ENCODE measurements at places on chromosomes 6 and 20.
A peak's percentile ranks its signal among the peaks of the same experiment; 100 is the strongest.

DNA sequence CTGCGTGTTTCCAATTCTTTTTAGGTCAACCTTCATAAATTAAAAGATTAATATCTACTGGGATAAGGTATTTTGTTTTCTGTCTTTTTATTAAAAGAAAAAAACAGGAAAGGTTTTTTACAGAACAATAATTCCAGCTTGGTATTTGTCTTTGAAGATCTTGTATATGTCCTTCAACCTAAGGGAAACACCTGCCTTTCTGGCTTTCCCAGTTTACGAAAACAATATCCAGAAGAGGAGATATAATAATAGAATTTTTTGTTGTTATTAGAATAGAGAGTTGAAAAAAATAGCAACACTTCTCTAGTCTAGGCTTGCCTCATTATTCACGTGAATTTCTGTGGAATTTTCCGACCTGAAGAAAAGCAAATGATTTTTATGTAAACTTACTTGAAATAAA is 37.9 kb upstream of the CCN2 start:
- no peak for DNase-seq

- DNase-seq: no peak
These were observed 180.1 kb downstream of the JARID2 start for GRCh38 chr6:15425947-15426346.

GRCh38 chr20:45044084-45044573 is 56.8 kb downstream of the KCNS1 start:
- DNase-seq: peak; percentile 13

- DNase-seq: no peak
These were observed 105.6 kb downstream of the PREX1 start for GRCh38 chr20:48722002-48722731.

GRCh38 chr6:104595311-104595820 is 264.4 kb downstream of the HACE1 start:
- DNase-seq: no peak

- DNase-seq: no peak
These were observed 83.3 kb downstream of the TINAG start for GRCh38 chr6:54391577-54391976.

DNA sequence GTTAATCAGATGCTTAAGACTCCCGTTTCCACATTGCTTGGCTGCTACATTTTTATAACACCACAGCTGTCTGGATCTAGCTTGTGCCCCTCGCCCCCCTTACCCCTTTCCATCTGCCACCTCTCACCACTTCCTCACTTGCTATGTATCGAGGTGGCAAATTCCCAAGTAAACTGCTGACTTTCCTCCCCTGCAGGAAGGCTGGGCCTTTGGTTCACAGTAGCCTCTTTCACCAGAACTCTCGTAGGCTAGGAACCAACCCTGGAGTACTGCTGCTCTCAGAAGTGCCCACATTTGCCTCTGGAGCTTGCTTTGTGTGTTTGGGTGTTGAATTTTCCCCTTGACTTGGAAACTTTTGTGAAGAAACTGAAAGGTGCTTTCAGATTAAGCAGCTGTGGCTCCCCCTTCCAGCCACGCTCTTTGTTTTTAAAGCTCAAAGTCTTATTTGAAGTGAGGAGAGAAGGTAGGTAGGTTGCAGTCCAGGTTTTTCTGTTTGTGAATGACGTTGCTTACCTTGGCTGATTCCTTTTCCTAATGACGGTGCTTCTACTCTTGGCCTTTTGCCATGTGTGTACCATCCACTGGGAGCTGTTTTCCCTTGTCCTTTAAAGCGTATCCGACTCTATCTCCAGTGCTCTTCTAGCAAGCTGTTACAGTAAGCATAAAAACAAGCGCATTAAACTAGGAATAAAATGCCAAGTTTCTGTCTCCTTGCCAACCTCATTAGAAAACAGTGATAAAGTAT is 90.4 kb downstream of the CARMIL1 start:
- no peak for DNase-seq

DNA sequence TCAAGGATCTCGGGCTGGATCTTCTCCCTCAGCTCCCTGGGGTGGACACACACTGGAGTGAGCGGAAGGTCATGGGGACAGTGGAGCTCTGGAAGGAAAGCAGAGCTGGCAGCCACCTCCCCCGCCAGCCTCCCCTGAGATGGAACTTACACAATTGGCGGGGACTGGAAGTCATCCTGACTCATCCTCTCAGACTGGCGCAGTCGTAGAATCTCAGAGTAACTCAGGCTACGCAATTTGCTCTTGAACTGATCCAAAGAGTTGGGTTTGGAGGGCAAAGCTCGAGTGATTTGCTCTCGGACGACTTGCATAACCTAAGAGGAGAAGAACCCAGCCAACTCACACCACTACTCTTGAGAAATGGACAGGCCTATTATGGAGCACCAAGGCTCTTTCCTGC is 34.8 kb downstream of the ELMO2 start:
- DNase-seq: no peak

DNA sequence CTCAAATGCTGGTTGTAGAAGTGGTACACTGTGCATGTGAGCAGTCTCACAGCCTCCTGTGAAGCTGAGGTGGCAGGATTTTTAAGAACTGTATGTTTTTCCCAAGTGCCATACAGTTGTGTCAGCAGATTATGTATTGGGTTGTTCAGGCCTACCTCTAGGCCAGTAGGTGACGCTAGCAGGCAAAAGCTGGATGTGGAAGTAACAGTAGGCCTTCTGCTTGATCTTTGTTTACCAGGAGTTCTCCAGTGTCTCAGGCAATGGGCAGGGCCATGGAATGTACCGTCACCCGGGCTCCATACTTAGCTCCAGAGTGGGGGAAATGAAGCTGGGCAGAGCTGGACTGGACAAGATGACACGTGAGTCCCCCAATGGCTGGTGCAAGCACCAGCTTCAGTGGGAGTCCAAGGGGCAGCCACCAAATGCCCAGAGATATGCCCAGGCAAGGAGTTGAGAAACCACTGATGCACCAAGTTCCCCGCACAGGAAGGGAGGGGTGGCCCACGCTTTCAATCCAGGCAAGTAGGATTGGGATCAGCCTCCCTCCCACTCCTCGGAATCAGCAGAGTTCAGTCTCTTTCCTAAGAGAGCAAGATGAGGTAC is 289.7 kb downstream of the HTR1B start:
- DNase-seq: peak; percentile 50

DNA sequence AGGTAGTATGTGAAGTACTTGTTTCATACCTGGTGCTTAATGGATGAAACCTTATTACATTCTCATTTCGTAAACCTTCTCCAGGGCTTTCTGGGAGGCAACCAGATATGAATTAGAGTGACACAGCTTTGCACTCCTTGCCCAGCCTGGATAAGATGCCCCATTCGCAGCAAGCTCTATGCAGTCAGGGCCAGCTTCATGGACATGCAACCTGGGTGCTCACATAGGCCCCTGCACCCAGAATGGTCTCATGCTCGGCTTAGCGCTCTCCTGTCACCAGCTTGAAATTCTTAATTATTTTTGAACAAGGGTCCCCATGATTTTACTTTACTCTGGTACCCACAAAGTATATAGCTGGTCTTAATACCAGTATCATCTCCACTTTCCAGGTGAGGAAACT is 11.3 kb upstream of the PTGIS start:
- no peak for DNase-seq

GRCh38 chr6:15796130-15796771 is 133.4 kb upstream of the DTNBP1 start:
- no peak for DNase-seq

DNA sequence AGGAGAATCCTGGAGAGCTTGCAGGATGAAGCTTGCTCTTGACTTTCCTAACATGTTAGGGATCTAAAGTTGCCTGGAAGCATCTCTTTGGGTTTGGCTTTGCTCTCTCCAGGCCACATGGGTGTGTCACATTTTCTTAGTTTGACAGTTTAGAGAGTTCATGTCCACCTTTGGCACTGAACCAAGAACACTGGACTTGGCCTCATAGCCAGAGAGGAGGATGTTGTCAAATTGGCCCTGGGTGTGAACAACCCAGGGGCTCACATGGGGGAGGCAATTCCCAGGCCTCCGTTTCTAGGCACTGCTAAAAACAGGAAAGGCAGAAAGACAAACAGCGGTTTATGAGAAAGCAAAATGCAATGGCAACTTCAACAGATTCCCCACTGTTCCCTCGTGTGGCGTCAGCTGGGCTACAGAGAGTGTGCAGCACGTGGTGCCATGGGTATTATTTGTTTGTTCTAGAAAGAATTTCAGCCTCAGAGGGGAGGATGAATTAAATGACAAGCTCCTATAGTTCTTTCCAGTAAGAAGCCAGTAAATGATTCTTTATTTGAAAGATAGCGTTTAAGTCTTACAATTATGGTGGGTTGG is 93.9 kb downstream of the CLIC5 start:
- DNase-seq: no peak

DNA sequence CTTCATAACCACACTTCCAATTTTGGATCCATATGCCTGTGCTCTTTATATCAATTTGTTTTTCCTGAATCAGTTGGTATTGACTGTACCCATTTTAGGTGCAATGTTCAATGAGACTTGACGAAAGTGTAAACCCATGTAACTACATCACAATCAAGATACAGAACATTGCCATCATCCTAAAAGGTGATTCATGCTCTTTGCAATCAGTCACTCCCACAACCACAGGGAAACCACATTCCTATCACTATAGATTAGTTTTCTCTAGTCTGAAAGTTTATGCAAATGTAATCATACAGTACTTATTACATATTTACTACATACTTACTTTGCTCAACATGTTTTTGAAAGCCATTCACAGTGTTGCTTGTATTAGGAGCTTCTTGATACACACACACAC is 167.4 kb downstream of the ADGRG6 start:
- DNase-seq: no peak

GRCh38 chr6:167782698-167783517 is 43.8 kb upstream of the AFDN start:
- no peak for DNase-seq

DNA sequence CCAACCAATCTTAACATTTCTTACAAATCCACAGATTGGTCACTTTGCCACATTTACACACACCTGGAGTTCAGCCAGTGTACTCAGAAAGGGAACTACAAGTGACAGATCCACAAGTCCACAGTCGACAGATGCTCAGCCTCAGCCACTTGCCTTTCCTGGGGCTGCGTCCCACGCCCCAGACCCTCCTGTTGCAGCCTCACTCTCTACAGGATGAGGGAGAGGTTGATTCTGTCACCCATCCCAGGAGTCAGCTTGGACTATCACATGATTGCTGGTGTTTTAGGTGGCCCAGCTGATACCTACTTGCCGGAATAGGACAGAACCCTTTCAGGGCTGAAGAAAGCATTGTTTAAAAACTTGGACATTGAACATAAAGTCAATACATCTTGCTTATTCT is 108.8 kb downstream of the FAM120B start:
- no peak for DNase-seq

GRCh38 chr6:17863901-17864754 is 123.3 kb downstream of the KIF13A start:
- DNase-seq: no peak

DNA sequence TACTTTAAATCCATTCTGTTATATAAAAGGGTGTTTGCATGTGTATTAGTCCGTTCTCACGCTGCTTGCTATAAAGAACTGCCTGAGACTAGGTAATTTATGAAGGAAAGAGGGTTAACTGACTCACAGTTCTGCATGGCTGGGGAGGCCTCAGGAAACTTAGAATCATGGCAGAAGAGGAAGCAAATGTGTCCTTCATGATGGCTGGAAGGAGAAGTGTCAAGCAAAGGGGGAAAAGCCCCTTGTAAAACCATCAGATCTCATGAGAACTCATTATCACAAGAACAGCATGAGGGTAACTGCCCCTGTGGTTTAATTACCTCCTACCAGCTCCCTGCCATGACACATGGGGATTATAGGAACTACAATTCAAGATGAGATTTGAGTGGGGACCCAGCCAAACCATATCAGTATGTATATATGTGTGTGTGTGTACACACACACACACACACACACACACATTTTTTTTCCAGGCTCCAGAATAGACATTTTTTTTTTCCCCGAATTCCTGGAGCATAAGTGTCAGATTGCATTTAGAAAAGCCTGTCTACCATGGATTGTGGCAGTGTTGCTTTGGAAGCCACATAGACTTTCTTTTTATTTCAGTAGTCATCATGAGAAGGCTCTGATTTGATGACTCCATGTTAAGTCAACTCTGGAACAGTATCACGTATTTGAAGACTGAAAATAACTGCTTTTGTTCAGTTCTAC is 31.5 kb downstream of the KDM1B start:
- no peak for DNase-seq

- no peak for DNase-seq
These were observed 37.4 kb downstream of the HIVEP2 start for GRCh38 chr6:142907544-142907943.

GRCh38 chr6:20906945-20907344 is 372.7 kb downstream of the CDKAL1 start:
- no peak for DNase-seq

DNA sequence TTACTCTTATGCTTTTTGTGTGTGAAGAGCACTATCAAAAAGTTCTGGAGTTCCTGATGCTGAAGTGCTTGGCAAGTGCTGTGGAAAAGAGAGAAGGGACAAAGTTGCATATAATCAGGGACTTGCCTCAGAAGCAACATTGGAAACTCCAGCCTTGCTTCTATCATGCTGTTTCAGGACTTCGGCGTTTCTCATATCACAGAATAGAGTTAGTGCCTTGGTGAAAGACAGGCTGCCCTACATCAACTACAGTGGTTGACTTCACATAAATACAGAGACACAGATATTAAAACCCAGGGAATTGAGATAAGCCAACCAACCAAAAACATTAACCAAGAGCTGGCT is 36.2 kb upstream of the CDKAL1 start:
- DNase-seq: no peak

- no peak for DNase-seq
These were observed 35.9 kb downstream of the SULF2 start for GRCh38 chr20:47749339-47749738.

DNA sequence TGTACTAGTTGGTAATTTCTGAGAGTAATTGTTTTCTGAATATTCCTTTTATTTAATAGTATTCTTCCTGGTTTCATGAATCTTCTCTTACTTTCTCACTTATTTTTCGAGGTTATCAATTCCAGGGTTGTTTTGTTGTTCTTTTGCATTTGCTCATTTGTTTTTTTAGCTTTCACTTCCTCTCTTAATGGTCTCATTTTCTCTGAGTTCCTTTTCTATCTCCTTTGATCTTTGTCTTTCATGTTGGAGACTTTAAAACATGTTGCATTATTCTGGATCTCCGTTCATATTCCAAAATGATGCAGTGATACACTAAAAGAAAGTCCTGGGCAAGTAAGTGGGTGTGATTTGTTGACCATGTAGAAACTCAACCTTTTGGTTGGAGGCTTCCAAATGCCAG is 345.3 kb upstream of the SLC35B3 start:
- DNase-seq: no peak

DNA sequence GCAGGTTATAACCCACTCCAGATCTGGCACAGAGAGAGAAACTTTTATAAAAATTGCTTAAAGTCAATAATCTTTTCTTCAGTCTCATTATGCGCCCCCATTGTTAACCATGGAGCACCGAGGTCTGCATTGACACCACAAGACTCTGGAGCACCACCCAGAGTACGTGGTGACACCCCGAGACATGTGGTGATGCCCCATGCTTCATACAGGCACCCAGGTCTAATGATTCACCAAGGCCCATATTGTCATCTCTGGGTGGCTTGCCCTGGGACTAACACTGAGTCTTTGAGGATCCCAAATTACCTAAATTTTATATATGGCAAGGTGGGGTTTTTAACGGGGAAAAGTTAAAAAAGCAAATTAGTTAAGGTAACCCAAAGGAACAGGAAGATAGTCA is 31.1 kb downstream of the CD109 start:
- DNase-seq: no peak
